Stimulated activated CD4-positive, alpha-beta T cell treated with anti-CD3 and anti-CD28 coated beads, Interleukin-12 subunit alpha, Interleukin-12 subunit beta, amount 100 ng/mL, for 24 hours (primary cell): ENCODE measurements at places on chromosomes 7 and 10.

DNA sequence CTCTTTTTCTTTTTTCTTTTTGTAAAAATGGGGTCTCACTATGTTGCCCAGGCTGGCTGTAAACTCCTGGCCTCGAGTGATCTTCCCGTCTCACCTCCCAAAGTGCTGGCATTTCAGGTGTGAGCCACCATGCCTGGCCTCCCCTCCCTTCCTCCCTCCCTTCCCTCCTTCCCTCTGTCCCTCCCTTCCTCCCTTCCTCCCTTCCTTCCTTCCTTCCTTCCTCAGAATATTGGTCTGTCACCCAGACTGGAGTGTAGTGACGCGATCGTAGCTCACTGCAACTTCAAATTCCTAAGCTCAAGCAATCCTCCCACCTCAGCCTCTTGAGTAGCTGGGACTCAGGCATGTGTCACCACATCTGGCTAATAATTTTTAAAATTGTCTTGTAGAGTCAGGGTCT lies 8.4 kb downstream of the AGAP3 start:
- DNase-seq: no peak

GRCh38 chr7:18550574-18550973 lies 55.0 kb downstream of the HDAC9 start:
- DNase-seq: no peak

- DNase-seq: no peak
These were observed 16.0 kb downstream of the TMEM273 start for GRCh38 chr10:49172061-49172776.

- DNase-seq: no peak
These were observed 630.7 kb upstream of the GRM3 start for GRCh38 chr7:86012971-86013370.

DNA sequence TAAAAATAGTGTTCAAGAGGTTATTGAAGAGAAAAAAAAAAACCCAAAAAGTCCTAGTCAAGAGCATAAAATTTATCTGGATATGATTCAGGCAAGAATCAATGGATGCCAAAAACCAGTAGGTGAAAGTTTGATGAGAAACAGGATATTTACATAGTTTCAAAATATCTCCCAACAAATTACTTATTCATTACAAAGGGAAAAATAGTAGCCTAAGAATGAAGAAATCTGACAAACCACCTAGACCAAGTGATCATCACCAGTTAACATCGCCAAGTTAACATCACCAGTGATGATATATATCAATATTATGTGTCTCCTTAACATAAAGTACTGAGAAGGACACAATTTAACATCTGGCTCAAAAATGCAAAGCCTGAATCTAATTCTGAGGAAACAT lies 85.2 kb downstream of the RNLS start:
- DNase-seq: no peak

GRCh38 chr7:85815526-85815925 lies 628.7 kb upstream of the SEMA3D start:
- no peak for DNase-seq

DNA sequence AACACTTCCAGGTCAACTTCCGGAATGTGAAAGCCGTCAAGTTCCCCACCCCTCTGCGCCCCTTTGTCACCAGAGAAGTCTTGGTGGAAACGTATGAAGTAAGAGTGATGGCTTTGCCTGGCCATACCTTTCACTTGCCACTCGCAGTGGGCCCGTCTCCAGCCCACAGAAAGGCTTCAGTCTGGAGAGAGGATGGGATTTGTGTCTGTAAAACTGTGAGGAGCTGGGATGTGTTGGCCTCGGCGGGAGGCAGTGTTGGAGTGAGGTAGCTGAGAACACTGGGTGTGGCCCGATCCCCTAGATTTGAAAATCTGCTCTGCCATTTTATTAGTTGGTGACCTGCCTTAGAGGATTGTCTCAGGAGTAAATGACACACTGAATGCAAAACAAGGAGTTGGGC lies 6.4 kb downstream of the ADCK2 start:
- DNase-seq: no peak

DNA sequence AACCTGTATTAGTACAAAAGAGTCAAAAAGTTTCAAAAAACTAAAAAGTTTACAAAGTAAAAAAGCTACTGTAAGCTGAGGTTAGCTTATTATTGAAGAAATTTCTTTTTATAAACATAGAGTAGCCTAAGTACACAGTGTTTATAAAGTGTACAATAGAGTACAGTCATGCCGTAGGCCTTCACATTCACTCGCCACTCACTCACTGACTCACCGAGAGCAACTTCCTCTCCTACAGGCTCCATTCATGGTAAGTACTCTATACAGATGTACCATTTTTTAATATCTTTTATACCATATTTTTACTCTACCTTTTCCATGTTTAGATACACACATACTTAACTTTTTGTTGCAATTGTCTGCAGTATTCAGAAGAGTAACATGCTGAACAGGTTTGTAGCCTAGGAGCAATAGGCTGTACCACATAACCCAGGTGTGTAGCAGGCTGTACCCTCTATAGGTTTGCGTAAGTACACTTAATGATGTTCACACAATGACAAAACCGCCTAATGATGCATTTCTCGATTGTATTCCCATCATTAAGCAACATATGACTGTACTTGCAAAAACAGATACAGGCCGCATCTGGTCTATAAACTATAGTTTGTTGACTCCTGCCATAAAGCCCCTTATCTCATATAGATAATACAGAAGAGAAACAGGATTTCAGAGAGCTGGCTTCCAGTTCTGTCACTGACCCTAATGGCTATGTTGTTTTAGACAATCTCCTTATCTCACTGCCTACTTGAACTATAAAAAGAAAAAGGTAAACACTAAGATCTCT lies 438.8 kb downstream of the HTR7 start:
- no peak for DNase-seq

DNA sequence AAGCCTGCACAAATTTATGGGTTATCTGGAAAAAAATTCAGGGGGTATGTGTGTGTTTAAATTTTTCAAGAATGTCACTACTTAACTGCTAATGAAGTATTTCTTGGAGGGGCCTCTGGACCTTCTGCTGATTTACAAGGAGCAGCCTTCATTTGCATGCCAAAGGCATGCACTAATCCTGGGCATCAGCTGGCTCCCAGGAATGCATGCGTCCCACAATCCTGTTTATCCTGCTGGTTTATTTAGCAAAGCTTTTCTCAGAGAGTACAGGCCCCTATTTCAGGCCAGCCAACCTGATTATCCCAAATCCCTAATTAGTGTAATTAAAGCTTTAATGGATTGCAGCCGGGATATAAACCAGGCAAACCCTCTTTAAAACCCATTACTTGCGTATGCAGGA lies 170.4 kb downstream of the TAX1BP1 start:
- no peak for DNase-seq
